Brain pericyte (primary cell): ENCODE measurements at places on chromosomes 1 and 21.

DNA sequence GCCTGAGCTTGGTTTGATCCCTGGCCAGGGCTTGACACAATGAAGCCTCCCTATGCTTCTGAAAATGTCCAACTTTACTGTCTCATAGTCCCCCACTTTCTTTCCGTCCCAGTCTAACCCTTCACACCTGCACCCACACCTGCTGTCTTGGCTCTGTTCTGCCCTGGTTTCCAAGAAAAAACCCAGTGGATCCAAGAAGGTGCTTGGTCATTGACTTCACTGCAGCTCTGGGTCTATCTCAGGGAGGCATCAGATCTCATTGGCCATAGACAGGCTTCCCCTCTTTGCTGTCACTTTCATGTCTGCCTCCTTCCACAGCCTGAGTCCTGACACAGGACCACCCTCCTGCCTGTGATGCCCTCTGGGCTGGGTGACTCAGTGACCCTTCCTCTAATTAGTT, 37.8 kb upstream of the ETV3 start:
- no peak for DNase-seq

- DNase-seq, result no peak
Observed at GRCh38 chr21:14262039-14262438, 46.1 kb downstream of the RBM11 start.

DNA sequence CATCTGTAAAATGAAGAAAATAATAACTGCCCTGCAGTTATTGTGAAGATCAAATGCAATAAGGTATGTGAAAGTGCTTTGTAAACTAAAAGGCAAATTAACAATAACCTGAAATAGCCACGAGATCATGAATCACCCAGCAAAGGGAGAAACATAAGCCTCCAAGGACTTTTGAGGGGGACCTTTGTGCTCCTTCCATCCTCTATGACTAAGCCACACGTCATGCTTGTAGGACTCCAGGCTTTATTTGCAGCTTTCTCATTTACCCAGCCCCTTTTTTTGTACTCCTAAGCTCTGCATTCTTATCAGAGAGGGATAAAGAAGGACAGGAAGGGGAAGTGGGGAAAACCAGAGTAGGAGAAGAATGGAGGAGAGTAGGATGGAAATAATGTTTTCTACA, 115.1 kb downstream of the PROX1 start:
- no peak for DNase-seq

GRCh38 chr1:198829944-198830343, 191.1 kb downstream of the PTPRC start:
- DNase-seq, result no peak

GRCh38 chr1:207937204-207937603, 26.3 kb upstream of the CD34 start:
- DNase-seq, result no peak

GRCh38 chr1:184354719-184355118, 32.1 kb upstream of the C1orf21 start:
- no peak for DNase-seq

GRCh38 chr1:100835866-100836842, 58.5 kb downstream of the EXTL2 start:
- no peak for DNase-seq

DNA sequence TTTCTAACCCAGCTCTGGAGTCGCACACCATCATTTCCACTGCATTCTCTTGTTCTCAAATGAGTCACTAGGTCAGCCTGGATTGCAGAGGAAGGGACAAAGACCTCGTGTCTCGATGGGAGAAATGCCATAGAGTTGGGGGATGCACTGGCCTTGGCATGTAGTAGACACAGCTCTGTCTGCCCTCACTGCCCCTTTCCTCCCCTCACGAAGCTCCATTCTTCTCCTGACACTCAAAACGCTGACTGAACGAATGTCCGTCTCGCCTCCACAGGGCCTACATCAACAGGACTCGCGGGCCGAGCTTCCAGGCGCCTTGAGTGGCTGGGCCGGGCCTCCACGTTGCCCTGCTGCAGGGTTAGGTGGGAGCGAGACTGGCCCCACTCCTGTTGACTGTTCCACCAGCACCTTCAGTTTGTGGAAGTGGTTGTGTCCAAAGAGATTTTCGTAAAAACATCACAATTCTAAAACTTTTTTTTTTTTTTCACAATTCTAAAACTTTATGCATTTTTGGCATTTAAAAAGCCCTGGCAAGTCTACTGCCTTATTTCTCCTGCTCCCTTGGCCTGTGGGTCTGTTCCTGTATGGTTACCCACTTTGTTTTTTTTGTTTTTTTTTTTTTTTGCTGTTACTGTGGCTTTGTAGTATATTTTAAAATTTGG, 18.8 kb downstream of the PKNOX1 start:
- DNase-seq, result no peak

DNA sequence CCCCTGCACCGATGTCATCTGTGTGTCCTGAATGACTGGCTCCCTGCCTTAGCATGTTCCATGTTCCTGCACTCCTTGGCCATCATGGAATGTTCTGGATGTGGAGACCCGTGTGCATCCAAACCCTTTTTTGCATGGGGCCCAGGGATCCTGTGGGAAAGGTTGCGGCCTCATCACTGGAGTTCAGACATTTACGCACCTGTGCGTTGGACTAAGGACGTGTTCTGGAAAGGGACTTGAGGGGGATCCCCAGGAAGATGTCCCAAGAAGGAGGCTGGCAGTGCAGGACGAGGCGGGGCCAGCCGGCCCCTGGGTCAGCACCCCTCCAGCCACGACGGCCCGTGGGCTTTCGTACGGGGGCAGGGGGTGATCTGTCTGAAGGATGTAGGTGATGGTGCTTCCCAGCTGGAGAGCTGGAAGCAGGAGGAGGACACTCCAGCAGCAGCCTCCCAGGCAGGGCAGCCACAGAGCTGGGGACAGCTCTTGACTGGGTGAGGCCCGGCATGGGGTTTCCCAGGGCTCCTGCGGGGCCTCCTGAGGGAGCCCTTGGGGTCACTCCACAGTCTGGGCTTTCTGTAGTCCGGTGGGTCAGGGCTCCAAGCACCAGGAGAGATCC, 67.2 kb downstream of the SCCPDH start:
- no peak for DNase-seq

DNA sequence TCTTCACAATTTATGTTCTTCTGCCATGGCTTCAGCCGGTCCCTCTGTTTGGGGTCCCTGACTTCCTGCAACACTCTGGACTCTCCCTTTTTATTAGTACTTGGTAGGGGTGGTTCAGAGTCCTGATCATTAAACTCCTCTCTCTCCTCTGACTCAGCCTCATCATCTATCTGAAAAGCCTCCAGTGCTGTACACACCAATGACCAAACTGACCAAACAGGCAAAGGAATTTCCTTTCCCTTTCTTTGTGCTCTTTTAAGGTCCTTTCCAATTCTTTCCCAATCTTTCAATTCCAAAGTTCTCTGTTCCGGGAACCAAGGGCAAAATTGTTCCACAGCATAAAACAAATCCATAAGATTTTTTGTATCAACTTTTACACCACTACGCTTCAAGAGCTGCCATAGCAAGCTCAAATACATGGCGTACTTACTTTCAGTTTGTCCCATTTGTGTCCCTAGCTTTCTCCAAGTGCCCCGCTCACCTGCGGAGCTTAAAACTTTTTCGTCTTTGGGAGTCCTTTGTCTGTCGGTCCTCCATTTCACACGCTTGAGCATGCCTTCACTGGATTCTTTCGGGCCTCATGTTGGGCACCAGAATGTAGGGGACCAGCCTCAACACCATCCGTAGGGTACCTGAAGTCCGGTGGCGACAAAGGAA, 9.6 kb downstream of the DAP3 start:
- DNase-seq, result no peak

DNA sequence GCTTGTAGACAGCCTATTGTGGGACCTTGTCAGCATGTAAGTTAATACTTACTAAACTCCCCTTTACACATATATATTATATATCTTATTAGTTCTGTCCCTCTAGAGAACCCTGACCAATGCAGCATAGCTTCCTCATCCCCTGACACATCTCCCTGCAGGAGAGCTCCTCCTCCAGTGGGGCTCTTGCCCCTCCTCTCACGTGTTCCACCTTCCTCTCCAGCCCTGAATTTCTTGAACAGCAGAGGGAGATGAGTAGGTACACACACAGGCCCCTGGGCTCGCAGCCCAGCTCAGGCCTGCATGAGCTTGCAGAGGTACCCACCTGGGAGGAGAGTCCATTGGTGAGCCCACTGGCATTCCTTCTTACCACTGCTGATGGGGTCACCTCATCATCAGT, 27.3 kb upstream of the GOLT1A start:
- DNase-seq, result no peak

GRCh38 chr1:32241001-32241763, 5.8 kb upstream of the FAM167B start:
- DNase-seq, result no peak

DNA sequence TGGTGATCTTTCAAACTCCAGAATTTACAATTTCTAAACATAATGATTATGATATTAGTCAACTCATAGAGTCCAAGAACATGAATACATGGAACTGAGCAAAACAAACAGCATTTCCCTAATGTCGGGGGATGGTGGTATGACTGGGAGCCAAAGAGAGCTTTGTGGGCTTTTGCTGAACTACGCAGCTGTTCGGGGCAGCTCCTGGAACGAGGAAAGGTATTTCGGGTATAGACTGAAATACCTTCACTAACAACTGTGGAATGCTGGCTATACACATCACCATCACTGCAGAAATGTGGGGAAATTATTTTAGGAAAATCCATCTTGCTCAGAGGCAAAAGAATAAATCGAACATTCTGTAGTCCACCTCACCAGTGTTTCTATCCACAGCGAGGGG, 30.2 kb upstream of the VPS26C start:
- no peak for DNase-seq

- no peak for DNase-seq
Observed at GRCh38 chr1:11528611-11529261, 49.8 kb downstream of the DISP3 start.

DNA sequence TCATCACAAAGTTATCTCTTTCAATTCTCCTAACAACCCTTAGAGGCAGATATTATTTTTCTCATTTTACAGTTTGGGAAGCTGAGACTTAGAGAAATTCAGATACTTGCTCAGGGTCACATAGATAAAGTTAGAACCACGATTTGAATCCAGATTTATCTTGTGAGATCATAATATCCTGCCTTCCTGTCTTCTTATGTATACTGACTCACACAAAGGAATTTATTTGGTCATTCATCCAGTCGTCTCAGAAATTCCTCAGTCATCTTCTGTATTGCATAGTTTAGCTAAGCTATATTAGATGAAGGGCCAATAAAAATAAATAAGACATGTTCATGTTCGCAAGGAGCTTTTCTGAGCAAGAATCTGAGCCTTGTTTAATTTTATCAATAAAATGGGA, 35.8 kb upstream of the RUNX1 start:
- no peak for DNase-seq
